ENCODE measurements at places on chromosomes 12 and 14.

DNA sequence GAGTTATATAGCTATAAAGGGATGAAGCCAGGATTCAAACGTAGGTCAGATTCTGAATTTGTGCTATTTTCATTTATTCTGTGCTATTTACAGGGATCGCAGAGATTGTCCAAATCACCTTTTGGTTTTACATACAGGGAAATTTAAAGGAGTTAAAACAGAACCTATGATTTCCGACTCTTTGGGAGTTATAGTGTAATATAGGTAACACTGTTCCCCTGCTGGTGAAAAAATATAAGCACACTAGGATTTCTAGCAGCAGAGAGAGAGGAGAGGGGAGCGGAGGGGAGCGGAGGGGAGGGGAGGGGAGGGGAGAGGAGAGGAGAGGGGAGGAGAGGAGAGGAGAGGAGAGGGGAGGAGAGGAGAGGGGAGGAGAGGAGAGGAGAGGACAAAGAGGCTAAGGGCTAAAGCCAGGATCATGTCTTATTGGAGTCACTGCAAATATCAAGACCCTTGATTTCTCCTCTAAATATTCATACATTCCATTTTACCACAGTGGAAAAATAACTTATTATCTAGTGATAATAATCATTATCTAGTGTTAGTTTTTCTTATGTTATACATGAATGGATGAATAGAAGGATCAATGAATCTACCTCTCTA lies 46.2 kb upstream of the KCNH5 start:
- H3K36me3 ChIP-seq: no peaks in the 10 kb centered on the region
- H3K27me3 ChIP-seq: no peaks in the 10 kb centered on the region
- no peaks in the 10 kb centered on the region for H3K4me1 ChIP-seq
- H3K27ac ChIP-seq: no peak overlapping the region

DNA sequence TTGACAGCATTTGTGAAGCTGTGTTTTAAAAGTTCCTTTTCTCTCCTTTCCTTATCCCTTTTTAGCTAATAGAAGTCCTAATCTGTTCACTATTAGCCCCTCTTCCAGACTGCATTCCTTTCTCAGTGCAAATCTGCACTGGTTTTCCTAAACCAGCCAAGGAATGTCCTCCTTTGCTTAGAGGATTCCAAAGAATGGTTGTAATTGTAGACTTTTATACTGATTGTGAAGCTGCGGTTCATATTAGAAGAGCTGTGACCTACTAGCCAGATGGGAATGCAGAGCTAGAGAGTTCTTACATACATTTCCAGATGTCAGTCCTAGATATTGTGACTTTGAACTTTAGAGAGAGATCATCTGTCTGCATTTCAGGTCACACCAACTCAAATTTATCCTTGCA lies 79.8 kb downstream of the MYRFL start:
- H3K4me1 ChIP-seq: no peaks in the 10 kb centered on the region
- no peak overlapping the region for H3K4me3 ChIP-seq
- H3K27ac ChIP-seq: no peak overlapping the region
- DNase-seq: no peak

DNA sequence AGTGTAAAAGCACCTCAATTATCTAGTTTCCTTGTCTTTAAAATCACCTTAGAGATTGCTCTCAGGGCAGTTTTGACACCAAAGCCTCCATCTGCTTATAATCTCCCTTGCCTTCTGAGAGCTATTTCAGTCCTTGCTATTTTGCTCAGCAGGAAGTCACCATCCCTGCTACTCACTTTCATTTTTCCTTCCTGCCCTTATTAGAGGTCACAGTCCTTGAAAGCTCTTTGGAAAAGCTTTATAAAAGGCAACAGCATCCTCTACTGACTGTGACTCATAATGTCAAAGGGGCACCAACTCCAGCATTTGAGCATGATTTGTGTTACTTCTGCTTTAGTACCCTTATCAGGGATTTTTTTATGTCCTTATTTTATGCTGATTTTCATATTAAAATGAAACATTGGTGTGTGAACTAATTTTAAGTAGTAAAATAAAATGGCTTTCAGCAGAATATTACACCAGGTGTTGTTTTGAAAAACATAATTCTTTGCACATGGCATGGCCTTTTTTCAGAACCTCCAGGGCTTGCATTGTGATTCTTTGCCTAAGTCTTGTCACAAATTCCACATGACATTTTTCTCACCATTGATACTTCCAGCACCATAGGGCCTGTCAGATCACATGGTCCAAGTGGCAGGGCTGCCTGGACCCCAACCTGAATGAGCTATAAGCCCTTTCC lies 213.0 kb downstream of the ADAMTS20 start:
- H3K36me3 ChIP-seq: no peaks in the 10 kb centered on the region
- H3K4me3 ChIP-seq: no peak overlapping the region
- no peak for DNase-seq
- no peaks in the 10 kb centered on the region for H3K4me1 ChIP-seq
- no peaks in the 10 kb centered on the region for H3K27me3 ChIP-seq

- no peak for DNase-seq
- no peaks in the 10 kb centered on the region for H3K27me3 ChIP-seq
- H3K4me3 ChIP-seq: no peak overlapping the region
- H3K27ac ChIP-seq: no peak overlapping the region
- no peaks in the 10 kb centered on the region for H3K36me3 ChIP-seq
These were observed 215.4 kb upstream of the RTL1 start for GRCh38 chr14:101118746-101119591.
